ENCODE measurements at places on chromosomes 1 and 21. TPM values are rescaled to one million over a fixed set of nuclear protein-coding genes. Genes with fewer than 3 reads are reported as not detected.
A peak's percentile ranks its signal among the peaks of the same experiment; 100 is the strongest.

DNA sequence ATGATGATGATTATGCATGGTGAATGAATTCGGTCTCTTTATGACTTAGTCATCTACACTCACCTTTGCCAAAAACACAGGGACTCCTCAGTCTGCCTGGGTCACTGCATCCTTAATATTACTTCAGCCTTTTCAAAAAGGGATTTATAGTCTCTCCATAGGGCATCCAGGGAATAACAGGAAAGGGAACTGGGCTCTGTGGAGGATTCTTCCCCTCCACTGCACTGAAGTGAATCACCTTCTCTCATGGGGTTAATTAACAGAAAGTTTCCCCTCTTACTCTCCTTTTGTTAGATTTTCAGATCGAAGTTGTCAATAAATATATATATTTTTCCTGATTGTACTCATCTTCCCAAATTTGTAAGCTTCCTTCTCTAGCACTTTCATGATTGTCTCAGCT is at the start of gene OR6K3:
Gene OR6K3 (minus strand): TSS at position 101 of the 400 bp plus-strand sequence. CDS start 2,605 bp downstream, outside the sequence.
- DNase-seq: no peak

- no peak for DNase-seq
Observed at GRCh38 chr1:234337233-234337632, 36.0 kb upstream of the COA6 start.

- no peak for DNase-seq
Observed at GRCh38 chr21:44632067-44632466, 5.1 kb upstream of the KRTAP10-10 start.

GRCh38 chr21:15870819-15871218 is 141.0 kb downstream of the USP25 start:
- no peak for DNase-seq

GRCh38 chr1:73576083-73576482 is 621.9 kb downstream of the LRRIQ3 start:
- DNase-seq: no peak

DNA sequence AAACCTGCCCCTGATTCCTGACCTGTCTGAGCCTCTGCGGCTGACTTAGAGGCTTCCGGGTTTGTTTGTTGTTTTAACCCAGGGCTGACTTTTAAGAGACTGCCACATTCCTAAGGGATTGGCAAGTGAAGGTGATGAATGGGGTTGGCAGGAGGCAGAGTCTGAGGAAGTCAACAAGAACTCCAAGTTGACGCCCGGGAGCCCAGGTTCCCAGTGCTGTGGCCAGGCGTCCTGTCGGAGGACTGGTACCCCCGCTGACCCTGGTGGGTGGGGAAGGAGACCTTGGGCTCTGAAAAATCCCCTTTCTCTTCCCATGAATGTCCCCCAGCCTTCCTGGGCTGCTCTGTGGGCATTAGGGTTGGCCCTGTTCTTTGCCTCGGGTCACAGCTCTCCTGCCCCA is 19.7 kb upstream of the EPS8L3 start:
- DNase-seq: peak; percentile 72

DNA sequence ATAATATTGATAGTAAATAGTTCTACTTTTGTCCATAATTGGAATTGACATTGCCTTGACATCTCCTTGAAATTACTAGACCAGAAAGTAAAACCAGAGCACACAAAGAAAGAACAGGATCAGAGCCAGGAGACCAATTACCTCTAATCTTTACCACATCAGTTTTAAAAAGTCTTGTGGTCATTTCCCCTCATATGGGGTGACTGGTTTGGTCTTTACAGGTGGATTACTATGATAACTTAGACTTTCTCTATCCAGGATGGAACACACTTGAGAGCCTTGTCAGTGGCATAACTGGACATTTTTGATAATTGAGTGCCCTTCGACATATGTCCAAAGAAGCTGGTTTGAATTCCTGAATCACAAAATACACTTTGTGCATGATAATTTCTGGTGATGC is 1148.1 kb upstream of the NCAM2 start:
- DNase-seq: no peak

ADAM15 gene
- total RNA-seq: 49.2 TPM

MAP1LC3C gene
- total RNA-seq: under 0.01 TPM

NOS1AP gene
- 0.43 TPM for total RNA-seq

Measured in fibroblast of villous mesenchyme (primary cell).